Posterior vena cava (tissue), 2 donors: ENCODE measurements at places on chromosomes 2 and 18. TPM values are rescaled to one million over a fixed set of nuclear protein-coding genes. Genes with fewer than 3 reads are reported as not detected.

The ANKRD30BL gene
- 0.14 TPM for total RNA-seq

The CHMP1B gene
- 44.4 TPM for total RNA-seq

The ARHGAP28 gene
- total RNA-seq = 15.6 TPM

The EIF5B gene
- 62.5 TPM for total RNA-seq

The SERPINB3 gene
- total RNA-seq = not detected

The MERTK gene
- 34.2 TPM for total RNA-seq

The APOB gene
- total RNA-seq = 1.9 TPM

The ACADL gene
- 9.7 TPM for total RNA-seq

The ABCG5 gene
- not detected for total RNA-seq

The KCMF1 gene
- 73.4 TPM for total RNA-seq

The DOK6 gene
- total RNA-seq = 8.7 TPM

The PLEKHM3 gene
- total RNA-seq = 9.8 TPM

The COLEC12 gene
- total RNA-seq = 23.0 TPM

The TRIM43 gene
- not detected for total RNA-seq

The ARHGAP25 gene
- total RNA-seq = 10.7 TPM

The NDC80 gene
- 1.4 TPM for total RNA-seq

The COL4A4 gene
- total RNA-seq = 3.0 TPM

The NOL4 gene
- total RNA-seq = 0.38 TPM

The TUBB6 gene
- 274 TPM for total RNA-seq

The LHCGR gene
- not detected for total RNA-seq

The MYL12A gene
- 331 TPM for total RNA-seq

The HOXD8 gene
- total RNA-seq = 30.6 TPM

The MYO7B gene
- 0.67 TPM for total RNA-seq

The LYG2 gene
- not detected for total RNA-seq

The GREB1L gene
- 1.0 TPM for total RNA-seq

The CPLX4 gene
- not detected for total RNA-seq

The SCN3A gene
- 5.1 TPM for total RNA-seq

The EMX1 gene
- not detected for total RNA-seq

The TSPYL6 gene
- total RNA-seq = not detected

The SH3RF3 gene
- 10.1 TPM for total RNA-seq

The DYNAP gene
- total RNA-seq = not detected

The M1AP gene
- total RNA-seq = 0.19 TPM

The GPATCH11 gene
- 6.9 TPM for total RNA-seq

The ADAM23 gene
- 4.7 TPM for total RNA-seq

The DSG2 gene
- total RNA-seq = 2.2 TPM

The FOXD4L1 gene
- not detected for total RNA-seq

The GCG gene
- total RNA-seq = not detected

The SCN1A gene
- total RNA-seq = not detected

The GPR75 gene
- total RNA-seq = 1.7 TPM

The REG3G gene
- not detected for total RNA-seq

The CLASP1 gene
- 50.4 TPM for total RNA-seq

The KCNK3 gene
- 13.1 TPM for total RNA-seq

The C2orf92 gene
- 5.1 TPM for total RNA-seq

The C2orf15 gene
- 0.33 TPM for total RNA-seq
